Heart left ventricle (tissue), 16 donors: ENCODE measurements at places on chromosomes 12 and 14. TPM values are rescaled to one million over a fixed set of nuclear protein-coding genes. Genes with fewer than 3 reads are reported as not detected.

DNA sequence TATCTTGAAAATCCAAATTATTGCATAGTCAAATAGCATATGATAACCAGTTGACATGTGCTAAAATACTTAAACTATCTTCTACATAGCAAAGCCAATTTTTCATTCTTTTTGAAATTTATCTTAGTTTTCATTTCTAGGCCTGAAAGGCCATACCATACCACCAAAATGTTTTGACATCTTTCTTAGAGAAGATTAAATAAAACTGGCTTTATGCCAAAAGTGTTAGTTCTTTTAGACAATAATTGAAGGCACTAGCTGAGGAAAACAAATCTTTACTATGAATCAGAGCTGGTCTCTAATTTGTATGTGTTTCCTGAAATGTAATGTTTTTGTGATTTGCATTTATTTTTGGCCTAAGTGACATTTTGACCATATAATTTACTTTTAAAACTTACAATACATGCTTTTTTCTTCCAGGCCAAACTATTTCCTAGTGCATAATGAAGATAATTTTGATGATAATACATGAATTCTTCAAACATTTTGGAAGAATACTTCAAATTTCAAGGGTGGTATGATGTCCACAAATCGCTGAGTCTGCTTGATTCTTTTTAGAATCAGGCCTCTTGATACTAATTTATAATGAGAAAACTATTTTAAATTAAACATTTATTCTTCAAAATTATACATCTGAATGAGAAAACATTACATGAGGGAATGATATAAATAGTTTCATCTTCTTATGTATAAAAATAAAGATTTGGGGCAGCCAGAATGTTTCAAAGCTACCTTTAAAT is 6.5 kb upstream of the KCNMB4 start:
- no peak for DNase-seq

DNA sequence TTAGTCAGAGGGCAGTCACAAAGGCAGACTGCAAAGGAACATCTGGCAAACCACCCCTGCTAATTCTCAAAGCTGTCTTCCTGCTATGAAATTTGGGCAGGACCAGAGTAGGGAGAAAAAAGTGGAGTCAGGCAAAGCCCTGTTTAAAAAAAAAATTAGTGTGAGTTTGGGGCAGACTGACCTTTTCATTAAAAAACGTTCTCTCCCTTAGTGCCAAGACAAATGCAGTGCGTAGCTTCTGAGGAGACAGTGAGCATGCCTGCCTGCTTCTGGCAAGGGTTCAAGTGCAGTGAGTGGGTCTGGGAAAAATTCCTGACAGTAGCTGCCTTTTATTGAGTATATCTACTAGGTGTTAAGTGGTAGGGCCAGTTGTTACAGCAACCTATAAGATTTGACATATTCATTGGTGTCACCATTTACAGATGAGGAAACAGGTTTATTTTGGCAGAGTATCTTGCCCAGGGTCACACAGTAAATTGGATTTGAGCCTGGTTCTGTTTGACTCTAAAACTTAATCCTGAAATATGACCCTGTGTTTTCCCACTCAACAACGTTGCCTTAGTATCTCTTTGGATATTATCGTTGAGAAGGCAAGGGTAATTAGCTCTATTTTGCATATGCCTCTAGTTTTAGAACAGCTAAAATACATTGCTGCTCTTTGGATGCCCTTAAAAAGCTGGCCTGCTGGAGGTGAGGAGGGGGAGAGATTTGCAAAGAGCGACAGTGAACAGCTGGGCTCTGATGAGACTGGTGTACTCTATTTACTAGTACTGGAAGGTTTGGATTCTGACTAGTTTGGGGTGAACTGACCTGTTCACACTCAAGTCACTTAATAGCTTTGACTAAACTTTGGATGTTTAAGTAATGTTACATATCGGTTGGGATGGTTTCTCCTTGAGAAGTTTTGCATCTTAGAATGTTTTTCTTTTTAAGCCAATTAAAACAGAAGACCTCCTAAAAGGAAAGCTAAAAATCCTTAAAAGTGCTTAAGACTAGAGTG is 72.8 kb downstream of the PAPOLA start:
- no peak for DNase-seq

DNA sequence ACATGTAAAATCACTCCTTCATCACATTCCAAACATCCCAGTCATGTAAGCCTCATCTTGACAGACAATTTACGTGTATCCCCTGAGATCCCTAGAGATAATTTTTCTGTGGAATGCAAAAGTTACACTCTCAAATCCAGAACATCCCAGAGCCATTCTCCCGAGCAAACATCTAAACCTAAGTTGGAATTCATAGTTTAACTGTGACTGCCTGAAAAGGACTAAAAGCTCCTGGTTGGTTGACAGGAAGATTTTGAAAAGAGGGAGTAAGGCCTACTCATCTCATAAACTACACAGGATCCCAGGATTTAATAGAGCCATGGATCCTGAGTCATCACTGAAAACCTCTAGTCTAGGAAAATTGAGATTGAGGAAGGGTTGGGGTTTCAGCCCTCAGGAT is 123.6 kb downstream of the SCN8A start:
- DNase-seq = no peak

DNA sequence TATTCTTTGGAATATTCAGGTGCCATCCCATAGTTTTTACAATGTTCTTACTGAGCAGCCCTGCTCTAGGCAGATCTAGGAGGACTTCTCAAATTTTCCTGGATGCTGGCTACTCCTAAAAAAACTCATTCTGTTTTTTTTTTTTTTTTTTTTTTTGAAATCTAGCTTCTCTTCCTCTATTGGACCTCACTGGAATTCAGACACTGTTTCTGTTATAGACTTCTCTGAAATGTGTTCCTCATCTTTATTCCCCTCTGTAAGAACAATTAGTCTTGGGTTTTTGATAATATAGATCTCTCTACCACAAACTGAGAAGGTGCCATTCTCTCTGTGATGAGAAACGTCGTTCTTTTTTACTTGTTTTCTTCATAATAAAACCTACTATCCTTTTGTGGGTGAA is 115.3 kb upstream of the CCND2 start:
- no peak for DNase-seq

- no peak for DNase-seq
Observed at GRCh38 chr12:82554529-82554928, 132.2 kb upstream of the TMTC2 start.

- DNase-seq = no peak
Observed at GRCh38 chr12:117966511-117966910, 2.3 kb downstream of the KSR2 start.

The PIWIL1 gene
- total RNA-seq = not detected

The KRT5 gene
- total RNA-seq = not detected

The CDK4 gene
- 42.0 TPM for total RNA-seq
